AG10803 (cell line): ENCODE measurements at places on chromosomes 7 and 10.

GRCh38 chr10:114380797-114381196 is 23.5 kb downstream of the AFAP1L2 start:
- DNase-seq: no peak

DNA sequence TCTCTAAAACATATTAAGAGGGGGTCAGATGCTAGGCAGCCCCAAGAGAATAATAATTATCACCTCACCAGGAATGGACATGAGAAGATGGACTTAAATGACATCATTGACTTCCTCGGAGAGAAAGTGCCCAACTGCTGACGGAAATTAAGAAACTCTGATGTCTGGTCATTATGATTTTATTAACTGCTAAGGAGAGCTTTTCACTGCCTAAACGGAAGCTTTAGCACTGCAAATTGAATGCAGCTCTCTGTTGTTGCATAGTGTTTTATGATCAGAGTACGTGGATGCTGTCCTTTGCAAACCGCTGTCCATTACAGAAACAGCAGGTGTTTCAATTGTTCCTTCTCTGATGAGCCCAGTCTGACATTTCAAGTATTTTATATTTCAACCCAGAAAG is 89.4 kb upstream of the GALNT17 start:
- DNase-seq: no peak

DNA sequence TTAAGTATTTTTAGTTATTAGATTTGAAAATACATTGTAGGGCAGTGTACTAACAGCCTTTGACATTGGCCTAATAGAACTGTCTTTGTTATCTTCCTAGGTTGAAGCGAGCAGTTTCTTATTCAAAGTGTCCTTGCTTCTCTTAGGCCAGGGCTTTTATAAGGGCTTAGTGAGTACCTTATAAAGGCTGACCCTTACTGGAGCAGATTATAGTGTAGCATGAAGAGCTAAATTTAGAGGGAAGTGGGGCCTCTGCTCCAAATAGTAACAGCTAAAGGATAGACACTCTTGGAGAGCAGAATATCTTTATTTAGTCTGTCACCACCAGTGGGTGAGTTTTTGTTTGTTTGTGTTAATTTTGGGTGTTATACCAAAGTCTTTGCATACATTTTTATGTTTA is 15.9 kb downstream of the BZW2 start:
- DNase-seq: no peak

- DNase-seq: peak; percentile 56
Measured at GRCh38 chr10:97683556-97684367, 3.3 kb downstream of the AVPI1 start.

DNA sequence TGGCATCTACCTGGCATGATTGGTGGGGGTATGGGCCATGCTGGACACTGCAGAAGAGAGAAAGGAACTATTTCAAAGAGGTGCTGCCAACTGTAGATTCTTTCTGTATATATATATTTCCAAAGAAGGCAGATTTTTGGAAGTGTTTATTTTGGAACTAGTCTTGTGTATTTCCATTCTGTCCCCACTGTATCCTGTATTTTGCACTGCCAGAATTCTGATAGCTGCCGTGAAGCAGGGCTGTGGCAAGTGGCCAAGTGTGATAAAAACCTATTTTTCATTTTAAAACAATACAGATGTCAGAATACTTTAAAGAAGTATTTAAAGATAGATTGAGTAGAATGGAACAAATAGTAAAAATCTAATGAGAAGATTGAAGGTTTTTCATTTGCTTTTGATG is 17.1 kb downstream of the MCU start:
- DNase-seq: no peak

DNA sequence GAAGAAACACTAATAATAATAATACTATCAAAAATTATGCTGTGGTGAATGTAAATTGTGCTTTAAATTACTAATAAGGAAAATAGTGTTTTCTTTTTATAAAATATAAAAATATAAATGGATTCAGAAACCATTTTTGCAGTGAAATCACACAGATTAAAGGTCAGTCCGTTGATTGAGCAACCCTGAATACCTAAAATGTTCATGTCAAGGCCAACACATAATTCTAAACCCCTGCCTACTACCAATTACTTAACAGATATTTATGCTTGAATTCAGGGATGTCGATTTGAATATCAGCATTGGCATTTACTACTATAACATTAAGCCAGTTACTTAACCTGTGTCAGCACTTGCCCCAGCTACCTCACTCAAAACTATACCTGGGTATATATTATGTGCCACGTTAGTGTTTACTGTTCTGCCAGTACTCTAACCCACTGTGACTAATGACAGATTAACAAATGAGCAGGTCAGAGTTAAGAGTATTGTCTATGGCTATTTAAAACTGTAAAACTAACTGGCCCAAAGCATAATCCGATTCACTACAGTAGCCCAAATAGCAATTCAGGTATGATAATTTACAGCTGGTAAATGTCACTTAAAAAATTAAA is 165.0 kb downstream of the KMT2E start:
- no peak for DNase-seq

DNA sequence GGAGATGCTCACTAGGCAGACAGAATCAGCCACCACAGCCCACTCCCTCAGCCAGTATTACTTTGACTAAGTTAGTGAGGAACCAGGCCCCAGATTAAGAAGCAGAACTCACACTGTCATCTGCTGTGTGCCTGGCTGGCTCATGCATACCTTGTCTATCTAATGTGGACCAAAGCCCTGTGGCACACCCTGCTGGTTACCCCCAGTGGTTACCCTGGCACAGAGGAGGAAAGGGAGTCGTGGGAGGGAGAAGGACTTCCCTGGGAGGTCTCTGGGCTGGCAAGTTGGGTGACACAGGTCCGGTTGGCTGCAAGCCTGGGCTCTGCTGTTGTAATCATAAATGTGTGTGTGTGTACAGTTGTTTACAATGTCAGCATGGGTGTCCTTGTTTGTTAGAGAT is 7.5 kb upstream of the SH2D4B start:
- DNase-seq: peak; percentile 26

- no peak for DNase-seq
Measured at GRCh38 chr10:124078714-124079113, 14.7 kb downstream of the CHST15 start.

GRCh38 chr7:89145801-89146200 is 350.3 kb upstream of the TEX47 start:
- no peak for DNase-seq

DNA sequence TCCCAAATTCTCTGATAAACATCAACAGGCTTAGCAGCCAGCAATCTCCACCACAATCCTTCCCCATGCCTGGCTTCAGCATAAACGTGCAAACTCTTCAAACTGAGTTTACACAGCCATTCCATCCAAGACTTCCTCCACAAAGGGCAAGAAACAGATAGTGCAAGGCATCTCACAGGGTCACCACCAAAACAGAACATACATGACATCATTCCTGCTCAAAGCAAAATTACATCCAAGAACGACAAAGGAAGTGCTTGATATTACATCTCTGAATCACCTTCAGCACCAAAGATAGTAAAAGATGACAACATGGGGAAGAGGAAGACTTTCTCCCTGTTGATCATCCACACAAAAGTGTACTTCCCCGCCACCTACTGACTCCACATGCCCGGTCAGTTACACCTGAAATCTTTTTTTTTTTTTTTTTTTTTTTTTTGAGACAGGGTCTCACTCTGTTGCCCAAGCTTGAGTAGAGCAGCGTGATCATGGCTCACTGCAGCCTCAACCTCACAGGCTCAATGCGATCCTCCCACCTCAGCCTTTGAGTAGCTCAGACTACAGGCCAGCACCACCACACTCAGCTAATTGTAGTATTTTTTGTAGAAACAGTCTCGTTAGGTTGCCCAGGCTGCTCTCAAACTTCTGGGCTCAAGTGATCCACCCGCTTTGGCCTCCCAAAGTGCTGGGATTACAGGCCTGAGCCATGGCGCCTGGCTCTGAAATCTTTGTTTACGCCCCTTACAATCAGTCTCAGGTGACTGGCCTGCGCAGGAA is 127.5 kb downstream of the PARD3 start:
- DNase-seq: no peak

- no peak for DNase-seq
Measured at GRCh38 chr7:39847227-39847626, 102.8 kb upstream of the CDK13 start.

- peak; percentile 54 for DNase-seq
Measured at GRCh38 chr10:95508730-95509129, 52.4 kb downstream of the SORBS1 start.

GRCh38 chr10:3625959-3626751 is 158.9 kb downstream of the KLF6 start:
- peak; percentile 43 for DNase-seq

GRCh38 chr7:142476077-142476476 is 218.2 kb upstream of the PRSS58 start:
- peak; percentile 27 for DNase-seq

- DNase-seq: no peak
Measured at GRCh38 chr7:100896732-100897608, 1.3 kb upstream of the ACHE start.

- peak; percentile 41 for DNase-seq
Measured at GRCh38 chr7:134645935-134646334, 718 bp upstream of the BPGM start.

GRCh38 chr7:81003326-81003725 is 84.5 kb upstream of the SEMA3C start:
- DNase-seq: no peak

DNA sequence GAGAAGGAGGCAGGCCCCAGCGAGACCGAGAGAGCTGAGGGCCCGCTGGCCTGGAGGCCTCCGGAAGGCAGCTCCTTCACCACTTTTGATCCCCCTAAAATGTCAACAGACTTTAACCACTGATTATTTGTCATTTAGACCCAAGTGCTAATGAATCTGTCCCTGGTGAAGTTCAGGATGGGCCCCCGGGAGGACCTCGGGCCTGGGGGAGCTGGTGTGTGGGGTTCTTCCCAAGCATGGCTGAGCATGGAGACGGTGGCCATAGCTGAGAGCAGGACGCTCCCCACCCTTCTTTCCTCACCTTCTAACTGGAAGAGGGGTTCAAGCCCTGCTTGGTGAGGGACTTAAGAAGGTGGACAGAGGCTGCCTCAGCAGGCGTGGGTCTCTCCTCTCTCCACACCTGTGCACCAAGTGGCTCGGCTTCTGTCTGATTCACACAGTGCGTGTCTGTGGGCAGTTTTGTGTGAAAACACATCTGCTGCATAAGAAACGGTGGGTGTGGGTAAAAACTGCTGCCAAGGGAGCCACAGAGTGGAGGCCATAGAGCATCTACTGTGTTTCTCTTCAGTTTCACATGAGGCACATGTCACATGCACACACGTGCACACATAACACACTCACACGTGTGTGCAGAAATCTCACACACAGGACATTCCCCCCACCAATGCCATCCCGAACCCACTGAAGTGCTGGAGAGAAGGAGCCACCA is 53.5 kb upstream of the VIPR2 start:
- DNase-seq: no peak

- DNase-seq: no peak
Measured at GRCh38 chr10:76887223-76888010, 750.2 kb downstream of the KCNMA1 start.

GRCh38 chr7:7416031-7416858 is 119.4 kb downstream of the COL28A1 start:
- DNase-seq: peak; percentile 16

DNA sequence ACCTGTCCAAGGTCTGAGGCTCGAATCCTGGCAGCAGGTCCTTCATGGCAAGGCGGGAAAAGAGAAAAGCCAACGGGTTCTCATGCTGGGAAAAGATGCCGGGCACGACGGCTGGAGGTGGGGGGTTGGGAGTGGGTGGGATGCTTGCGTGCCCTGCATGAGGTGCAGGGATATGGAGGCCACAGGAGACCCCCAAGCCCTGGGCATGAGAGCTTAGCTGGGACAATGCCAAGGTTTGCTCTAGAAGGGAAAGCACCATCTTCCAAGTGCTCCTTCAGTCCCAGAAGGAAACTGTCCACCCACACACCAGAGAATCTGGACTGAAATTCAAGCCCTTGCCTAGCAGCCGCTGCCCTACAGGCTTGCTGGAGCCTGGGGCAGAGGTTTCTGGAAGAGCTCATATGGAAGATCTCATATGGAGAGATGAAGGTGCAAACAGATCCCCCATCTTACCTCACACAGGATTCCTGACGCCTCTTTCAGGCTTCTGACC is 64.3 kb downstream of the ZRANB1 start:
- DNase-seq: no peak

DNA sequence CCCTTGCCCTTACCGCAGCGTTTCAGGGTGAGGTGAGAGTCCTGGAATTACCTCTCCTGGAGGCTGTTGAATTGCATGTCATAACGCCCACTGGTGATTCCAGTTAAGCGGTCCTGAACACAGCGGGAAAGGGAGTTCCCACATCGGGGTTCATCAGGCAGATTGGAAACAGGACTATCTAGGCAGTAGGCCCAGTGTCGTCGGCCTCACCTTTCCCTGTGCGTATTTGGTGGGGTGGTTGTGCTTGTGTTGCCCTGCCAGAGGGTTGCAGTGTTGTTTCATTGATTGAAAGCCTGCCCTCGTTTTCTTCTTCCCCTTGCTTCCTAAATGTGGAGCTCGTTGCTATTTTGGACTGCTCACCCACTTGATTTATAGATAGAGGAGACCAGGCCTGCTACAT is 10.6 kb upstream of the SUN1 start:
- DNase-seq: no peak

DNA sequence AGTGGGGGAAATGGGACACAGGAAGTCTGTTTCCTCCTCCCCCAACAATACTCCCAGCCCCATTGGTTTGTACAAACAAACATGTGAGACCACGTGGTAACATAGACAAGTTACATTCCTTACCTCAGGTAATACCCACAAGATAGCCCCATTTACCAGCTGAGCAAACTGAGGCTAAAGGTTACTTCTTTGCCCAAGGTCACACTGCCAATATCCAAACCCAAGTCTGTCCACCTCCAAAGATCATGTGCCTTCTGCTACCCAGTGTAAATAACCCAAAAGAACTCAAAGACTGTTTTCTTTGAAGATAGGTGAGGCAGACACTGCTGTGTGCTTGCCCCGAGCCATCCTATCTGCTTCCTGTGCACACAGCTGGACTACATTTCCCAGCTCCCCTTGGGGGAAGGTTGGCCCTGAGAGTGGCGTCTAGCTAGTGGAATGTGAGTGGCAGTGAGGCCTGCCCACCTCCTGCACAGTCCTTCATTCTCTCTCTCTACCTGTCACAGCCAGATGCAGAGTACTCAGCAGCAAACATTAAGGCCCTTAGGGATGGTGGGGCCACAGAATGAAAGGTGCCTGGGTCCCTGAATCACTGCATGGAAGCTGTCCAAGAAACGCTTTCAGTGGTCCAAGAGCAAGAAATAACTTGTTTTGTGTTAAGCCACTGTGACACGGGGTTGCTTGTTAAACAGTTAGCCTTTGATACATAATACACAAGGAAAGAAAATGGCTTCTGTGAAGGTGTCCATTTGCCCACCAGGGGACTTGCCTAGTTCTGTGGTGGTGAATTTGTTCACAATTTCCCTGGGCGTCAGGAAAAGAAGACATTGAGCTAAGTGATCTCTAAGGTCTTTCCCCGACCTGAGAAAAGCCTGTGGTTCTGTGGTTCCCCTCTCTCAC is 257.7 kb upstream of the NFE2L3 start:
- peak; percentile 1 for DNase-seq

GRCh38 chr7:68224041-68224741 is 1227.6 kb downstream of the TYW1 start:
- no peak for DNase-seq
